Fibroblast of upper back skin (primary cell): ENCODE measurements at places on chromosomes 6 and 20.

DNA sequence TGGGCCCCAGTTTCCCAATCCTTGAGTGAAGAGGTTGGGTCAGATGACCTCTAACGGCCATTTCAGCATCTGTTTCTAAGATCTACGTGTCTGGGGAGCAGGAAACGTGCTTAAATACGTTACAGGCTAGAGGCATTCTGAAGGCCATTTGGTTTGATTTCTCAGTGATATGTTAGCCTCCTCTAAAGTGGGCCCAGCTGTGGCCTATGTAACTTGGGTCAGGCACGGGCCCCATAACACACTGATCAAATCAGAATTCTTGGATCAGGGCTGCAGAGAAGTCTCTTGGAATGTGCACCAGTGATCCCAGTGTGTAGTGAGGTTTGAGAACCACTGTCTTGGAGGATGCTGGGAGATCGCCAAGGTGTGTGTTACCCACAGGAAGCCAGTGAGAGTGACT, 36.1 kb upstream of the TGM3 start:
- DNase-seq = peak; percentile 15

GRCh38 chr6:84492241-84493165, 265.1 kb upstream of the CEP162 start:
- DNase-seq = no peak

DNA sequence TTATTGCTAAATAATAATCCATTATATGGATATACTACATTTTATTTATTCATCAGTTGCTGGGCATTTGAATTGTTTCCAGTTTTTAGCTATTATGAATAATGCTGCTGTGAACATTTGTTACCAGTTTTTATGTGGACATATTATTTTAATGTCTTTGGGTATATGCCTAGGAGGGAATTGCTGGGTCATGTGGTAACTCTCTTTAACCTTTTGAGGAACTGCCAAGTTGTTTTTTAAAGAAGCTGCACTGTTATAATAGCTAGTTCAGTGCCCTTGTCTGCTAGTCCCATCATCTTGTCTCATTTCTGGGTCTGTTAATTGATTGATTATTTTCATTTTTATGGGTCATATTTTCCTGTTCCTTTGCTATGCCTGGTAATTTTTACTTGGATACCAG, 56.3 kb downstream of the FOXO3 start:
- no peak for DNase-seq

- DNase-seq = no peak
Measured at GRCh38 chr6:26328265-26328844, 36.6 kb upstream of the BTN3A2 start.

GRCh38 chr6:161143663-161144430, 130.0 kb downstream of the AGPAT4 start:
- no peak for DNase-seq

- DNase-seq = peak; percentile 51
Measured at GRCh38 chr20:10565191-10565921, 108.4 kb downstream of the JAG1 start.

DNA sequence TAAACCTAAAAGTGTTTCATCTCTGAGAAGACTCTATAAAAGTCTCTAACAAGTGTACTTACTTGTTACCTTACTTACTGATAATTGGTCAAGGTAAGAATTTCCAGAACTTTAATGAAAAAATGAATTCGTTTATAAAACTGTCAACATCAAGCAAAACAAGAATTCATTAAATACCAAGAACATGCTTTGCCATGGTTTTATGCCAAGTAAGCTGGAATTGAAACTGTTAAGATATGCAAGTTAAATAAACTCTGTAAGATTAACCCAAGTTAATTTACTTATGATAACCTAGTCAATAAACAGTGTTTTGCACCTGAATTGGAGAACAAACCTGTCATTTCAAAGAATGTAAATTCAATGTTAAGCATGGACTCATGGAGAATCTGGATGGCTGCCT, 17.1 kb upstream of the DEFB113 start:
- DNase-seq = no peak

DNA sequence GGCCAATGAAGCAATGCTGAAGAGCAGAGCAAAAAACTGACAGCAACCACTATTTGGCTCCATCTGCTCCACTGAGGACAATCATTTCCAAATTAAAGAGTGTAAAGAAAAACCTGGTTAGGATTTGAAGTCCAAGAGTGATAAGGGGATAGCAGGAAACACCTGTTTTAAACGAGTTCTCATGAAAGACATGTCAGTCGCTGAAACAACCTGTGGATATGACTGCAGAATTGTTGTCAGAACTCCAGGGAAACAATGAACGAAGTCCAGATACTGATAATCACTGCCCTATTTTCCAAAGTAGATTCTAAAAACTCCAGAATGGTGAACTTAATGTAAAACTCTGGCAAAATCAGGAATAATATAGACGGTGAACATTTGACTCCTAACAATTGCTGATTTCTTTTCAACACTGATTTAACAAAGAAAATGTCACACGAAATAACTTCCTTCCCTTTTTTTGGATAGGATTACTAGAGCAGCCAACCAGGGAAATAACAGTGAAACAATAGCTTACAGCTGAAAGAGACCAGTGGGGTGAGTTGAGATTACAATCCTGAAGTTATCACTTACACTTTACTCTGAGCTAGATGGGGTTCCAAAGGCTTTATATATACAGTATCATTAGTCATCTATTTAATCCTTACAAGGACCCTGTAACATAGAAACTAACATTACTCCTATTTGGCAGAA, 83.7 kb downstream of the ELOVL5 start:
- no peak for DNase-seq

DNA sequence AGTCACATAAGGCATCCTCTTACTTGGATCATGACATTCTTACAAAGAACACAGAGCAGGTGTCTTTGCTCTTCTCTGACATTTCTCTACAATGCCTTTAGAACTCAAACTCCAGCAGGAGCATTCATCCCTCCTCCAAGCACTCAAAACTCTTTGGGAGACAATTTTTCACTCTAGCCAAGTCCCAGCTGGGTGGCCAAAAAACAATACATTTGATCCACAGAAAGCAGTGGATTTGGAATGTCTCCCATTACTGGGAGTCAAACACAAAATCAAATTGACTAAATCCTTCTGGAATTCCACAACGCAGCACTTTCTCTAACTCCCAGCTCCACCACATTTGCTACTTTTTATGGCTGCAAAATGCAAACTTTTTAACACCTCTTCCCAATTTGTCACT, 108.6 kb upstream of the VGLL2 start:
- DNase-seq = no peak

- DNase-seq = no peak
Measured at GRCh38 chr20:44931911-44932310, 22.1 kb downstream of the PABPC1L start.

GRCh38 chr6:18579869-18580268, 192.7 kb downstream of the RNF144B start:
- no peak for DNase-seq

- no peak for DNase-seq
Measured at GRCh38 chr6:7646394-7646793, 56.4 kb downstream of the SNRNP48 start.

DNA sequence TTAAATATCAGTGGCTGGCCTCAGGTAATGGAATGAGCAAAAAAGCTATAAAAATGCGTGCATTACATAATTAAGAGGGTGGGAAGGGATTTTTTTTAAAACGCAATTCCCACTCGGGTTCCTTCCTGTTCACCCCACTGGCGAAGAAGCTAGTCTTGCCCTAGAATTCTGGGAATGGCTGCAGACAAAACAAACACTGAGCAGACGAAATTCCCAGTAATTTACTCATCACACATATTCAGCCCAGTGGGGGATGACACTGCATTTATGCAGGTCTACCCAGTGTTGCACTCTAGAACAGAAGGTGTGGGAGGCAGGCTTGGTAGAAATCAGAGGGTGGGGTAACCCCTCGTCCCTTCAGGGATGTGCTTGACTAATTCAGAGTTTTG, 2695.0 kb upstream of the DEFB115 start:
- DNase-seq = peak; percentile 86

DNA sequence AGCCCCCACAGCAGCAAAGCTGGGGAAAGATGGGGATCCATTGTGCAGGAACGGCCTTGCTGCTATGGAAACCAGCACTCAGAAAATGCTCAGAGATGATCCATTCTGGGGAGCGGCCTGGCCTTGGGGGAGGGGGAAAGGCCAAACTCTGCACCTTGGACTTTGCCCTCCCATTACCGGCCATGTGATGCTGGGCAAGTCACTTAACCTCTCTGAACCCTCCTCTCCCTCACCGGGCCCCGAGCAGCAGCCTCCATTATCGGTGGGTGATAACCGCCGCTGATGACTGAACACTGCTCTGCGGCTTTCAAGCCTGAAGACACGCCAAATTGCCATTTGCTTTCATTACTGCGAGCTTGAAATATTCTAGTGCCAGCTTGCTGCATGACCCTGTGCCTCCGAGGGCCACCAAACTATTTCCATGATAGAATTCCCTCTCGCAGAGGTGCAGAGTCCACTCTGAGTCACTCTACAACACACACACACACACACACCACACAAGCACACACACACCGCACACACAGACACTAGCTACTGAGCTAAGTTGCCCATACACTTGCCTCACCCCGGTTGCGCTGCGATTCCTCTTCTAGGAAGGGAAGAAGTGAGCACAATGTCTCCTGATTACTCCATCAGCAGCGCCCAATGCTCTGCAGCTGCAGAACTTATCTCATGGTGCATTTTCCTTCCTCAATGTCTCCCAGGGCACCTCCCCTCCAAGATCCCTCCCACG, 20.6 kb upstream of the SIRPA start:
- no peak for DNase-seq

DNA sequence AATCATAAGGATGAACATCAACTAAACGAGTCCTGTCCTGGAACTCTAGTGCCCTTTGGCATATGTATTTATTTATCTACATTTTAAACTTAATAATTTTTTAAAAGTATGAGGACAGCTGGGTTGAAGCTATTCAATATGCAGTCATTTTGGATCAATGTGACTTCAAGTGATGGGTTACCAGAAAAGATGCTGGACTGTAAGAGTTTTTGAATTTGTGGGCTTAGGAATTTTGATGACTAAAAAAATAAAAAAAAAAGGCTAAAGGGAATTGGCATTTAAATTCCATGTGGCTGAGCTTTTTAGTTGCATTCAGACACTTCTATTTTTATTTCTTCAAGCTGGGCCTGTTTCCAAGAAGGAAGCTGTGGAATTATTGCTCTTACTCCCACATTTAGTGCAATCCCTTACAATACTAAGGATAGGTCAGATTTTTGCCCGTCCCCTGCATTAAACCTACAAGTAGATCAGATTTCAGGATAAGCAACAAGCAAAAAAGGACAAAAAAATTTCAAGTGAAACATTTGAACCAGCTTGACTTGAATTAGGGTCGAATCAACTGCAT, 704.2 kb upstream of the CITED2 start:
- peak; percentile 100 for DNase-seq

GRCh38 chr6:134521116-134521501, 203.2 kb upstream of the SGK1 start:
- no peak for DNase-seq

DNA sequence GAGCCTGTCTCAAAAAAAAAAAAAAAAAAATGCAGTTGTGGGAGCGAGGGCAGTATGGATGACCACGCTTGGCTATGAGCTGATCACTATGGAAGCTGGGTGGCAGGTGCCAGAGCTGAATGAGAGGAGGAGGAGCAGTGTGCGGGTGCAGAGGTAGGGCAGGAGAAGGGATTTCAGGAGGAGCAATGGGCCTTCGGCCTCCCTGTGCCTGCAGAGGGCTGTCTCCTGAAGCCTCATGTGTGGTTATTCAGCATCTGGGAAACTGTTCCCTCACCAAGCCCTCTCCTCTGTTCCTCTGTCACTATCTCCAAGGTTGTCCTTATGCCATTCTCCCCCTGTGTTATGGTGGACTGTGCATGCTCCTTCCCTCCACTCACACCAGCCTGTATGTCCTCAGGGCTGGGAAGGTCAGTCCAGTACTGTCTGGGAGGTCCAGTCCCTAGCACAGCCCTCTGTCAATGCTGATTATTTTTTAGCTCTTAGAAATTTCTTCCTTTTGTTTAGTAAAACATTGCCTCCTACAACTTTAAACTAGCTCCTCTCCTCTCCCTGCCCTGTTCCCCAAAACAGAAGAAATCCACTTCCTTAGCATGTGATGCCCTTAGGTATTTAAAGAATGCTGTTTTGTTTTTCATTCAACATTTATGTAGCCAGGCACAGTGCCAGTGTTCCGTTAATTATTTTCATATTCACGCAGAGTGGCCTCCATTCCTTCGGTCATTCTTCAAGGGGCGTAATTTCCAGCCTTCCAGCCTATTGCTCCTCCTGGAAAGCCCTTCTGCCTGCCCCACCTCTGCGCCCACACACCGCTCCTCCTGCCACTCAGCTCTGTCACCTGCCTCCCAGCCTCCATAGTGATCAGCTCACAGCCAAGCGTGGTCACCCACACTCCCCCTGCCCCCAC, 48.9 kb downstream of the CNBD2 start:
- DNase-seq = peak; percentile 87

GRCh38 chr6:15392182-15392581, 146.3 kb downstream of the JARID2 start:
- DNase-seq = no peak

- no peak for DNase-seq
Measured at GRCh38 chr20:38305541-38305940, 1.6 kb downstream of the BPI start.

DNA sequence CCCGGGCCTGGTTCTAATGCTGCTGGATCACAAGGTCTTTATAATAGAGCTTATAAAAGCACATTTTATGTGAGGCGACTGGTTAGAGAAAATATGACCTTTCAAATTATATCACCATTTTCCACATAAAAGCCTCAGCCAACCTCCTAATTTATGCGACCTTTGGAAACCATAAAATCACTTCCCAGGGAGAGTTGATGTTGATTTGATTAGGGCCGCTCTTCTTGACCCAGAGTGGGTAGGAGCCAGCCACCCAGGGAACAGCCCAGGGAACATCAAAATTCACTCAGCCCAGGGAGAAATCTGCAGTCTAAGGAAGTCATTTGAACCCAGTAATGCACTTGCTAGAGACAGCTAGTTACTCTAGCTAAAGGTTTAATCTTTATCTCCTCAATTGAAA, 79.8 kb upstream of the TENT5A start:
- no peak for DNase-seq

DNA sequence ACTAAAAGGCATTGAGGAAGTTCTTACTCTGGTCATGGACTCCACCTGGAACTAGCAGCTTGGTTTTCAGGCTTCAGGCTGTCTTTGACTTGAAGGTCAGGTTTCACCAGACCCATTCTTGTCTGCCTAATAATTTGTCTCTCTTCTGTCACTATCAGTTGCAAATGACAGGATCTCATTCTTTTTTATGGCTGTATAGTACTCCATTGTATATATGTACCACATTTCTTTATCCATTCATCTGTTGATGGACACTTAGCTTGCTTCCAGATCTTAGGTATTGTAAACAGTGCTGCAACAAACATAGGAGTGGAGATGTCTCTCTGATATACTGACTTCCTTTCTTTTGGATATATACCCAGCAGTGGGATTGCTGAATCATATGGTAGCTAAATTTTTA, 73.1 kb upstream of the SYNCRIP start:
- DNase-seq = no peak

- no peak for DNase-seq
Measured at GRCh38 chr6:88059191-88059590, 11.6 kb downstream of the SPACA1 start.

GRCh38 chr20:25989196-25989595, 292.5 kb upstream of the ZNF337 start:
- DNase-seq = no peak

- DNase-seq = no peak
Measured at GRCh38 chr20:24962510-24962909, 13.4 kb downstream of the CST7 start.

- no peak for DNase-seq
Measured at GRCh38 chr20:19968466-19969073, 48.6 kb upstream of the NAA20 start.

- no peak for DNase-seq
Measured at GRCh38 chr20:60331688-60332300, 373.6 kb downstream of the CDH26 start.
